GM12878 (cell line): ENCODE measurements at places on chromosomes 12 and 14.
A peak's percentile ranks its signal among the peaks of the same experiment; 100 is the strongest.

DNA sequence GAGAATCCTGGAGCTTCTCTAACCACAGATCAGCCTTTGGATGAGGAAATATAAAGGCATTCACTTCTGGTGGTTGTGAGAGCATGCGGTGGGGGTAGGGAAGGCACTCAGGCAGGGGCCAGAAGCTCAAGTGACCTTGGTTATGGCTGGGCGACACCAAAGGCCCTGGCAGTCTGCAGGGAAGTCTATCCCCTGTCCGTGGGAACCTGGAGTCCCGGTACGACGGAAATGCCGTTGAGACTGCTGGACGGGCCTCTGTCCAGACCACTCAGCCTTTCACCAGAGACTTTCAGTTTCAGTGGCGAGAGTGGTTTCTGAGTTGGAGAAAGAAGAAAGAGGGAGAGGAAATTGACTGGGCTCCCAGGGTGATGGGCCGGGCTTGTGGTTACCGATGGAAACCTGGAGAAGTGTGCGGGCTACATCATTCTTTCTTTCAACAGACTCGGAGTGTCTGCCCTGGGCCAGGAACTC, 20.9 kb downstream of the ISCA2 start:
- DNase-seq = no peak

DNA sequence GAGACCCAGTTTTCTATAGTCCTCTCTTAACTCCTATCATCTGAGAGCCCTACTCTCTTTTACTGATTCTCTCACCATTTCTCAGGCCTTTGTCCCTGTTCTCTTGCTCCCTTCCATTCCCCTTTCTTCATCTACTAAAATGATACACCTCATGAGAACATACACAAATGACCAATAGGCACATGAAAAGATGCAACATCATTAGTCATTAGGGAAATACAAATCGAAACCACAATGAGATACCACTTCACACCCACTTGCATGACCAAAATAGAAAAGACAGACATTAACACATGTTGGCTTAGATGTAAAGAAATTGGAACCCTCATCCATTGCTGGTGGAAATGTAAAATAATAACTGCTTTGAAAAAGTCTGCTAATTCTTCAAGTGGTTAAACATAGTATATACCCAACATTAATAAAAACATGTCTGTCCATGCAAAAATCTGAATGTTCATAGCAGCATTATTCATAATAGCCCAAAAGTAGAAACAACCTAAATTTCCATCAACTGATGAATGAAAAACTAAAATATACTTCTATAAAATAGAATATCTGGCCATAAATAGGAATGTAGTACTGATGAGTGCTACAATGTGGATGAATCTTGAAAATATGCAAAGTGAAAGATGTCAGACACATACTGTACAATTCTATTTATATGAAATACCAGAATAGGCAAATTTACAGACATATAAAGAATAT, 66.0 kb downstream of the DENND5B start:
- peak; percentile 67 for DNase-seq

DNA sequence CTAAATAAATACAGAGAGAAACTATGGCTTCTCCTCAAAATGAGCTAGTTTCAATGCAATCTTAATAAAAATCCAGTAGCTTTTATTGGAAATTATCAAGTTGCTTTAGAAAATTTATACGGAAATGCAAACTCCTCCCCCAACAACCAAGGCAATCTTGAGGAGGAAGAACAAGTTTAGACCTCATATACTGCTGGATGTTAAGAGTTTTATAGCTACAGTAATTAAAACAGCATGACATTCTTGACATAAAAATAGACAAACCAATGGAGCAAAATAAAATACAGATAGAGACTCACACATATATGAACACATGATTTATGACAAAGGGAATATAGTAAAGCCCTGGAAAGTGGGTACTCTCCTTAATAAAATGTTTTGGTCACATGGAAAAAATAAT, 368.7 kb downstream of the C12orf75 start:
- DNase-seq = no peak

- DNase-seq = no peak
Observed at GRCh38 chr12:107411792-107412535, 273.6 kb upstream of the PWP1 start.

DNA sequence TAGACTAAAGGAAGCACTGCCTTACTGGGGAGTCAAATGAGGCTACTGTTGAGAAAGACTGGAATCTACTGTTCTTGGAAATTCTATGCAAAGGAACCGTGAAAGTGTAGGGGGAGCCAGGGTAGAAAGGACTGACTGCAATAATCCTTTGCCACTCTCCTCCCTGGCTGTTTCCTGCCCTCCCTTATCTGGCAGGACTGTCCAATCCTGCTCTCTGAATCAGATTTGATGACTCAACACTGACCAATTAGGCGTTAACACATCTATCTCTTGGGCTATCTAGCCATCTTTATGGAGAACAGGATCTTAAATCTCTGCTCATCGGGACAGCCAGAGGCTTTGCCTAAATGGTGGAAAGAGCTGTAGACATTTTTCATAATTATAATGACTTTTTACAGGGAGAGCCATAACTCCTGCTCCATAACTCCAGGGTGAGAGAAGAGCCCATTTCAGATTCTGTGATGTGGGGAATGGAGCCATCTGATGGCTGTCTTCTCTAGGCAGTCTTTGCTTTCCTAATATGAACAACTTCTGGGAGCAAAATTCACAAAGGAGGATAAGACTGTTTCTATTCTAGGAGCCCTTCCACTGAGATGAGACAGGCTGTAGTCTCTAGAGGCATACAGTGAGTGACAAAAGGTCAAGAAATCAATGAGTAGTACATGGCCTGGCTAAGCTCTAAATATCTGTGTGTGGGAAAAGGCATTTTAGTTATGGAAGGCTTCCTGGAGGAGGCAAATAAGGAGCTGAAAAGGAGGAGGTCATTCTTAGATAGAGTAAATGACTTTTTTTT, 68.9 kb upstream of the CISTR start:
- DNase-seq = no peak

GRCh38 chr14:69260190-69260860, 367 bp downstream of the GALNT16 start:
- no peak for DNase-seq

DNA sequence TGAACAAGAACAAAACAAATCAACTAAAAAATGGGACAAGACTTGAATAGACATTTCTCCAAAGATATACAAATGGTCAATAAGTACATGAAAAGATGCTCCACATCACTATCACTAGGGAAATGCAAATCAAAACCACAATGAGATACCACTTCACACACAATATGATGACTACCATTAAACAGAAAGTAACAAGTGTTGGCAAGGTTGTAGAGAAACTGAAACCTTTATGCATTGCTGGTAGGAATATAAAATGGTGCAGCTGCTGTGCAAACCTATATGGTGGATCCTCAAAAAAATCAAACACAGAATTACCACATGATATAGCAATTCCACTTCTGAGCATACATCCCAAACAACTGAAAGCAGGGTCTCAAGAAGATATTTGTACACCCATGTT, 5.2 kb downstream of the SMAGP start:
- DNase-seq = peak; percentile 24

GRCh38 chr12:91813701-91814100, 331.9 kb downstream of the BTG1 start:
- no peak for DNase-seq

DNA sequence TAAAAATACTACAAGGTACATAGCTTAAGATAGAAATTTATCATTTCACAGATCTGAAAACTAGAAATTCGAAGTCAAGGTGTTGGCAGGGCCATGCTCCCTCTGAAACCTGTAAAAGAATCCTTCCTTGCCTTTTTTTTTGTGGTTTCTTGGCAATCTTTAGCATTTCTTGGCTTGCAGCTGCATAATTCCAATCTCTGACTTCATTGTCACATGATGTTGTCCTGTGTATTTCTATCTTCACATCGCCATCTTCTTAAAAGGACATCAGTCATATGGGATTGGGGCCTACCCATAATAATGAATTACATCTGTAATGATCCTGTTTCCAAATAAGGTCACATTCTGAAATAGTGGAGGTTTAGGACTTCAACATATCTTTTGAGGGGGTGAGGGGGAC, 250.4 kb downstream of the TMTC2 start:
- DNase-seq = no peak

DNA sequence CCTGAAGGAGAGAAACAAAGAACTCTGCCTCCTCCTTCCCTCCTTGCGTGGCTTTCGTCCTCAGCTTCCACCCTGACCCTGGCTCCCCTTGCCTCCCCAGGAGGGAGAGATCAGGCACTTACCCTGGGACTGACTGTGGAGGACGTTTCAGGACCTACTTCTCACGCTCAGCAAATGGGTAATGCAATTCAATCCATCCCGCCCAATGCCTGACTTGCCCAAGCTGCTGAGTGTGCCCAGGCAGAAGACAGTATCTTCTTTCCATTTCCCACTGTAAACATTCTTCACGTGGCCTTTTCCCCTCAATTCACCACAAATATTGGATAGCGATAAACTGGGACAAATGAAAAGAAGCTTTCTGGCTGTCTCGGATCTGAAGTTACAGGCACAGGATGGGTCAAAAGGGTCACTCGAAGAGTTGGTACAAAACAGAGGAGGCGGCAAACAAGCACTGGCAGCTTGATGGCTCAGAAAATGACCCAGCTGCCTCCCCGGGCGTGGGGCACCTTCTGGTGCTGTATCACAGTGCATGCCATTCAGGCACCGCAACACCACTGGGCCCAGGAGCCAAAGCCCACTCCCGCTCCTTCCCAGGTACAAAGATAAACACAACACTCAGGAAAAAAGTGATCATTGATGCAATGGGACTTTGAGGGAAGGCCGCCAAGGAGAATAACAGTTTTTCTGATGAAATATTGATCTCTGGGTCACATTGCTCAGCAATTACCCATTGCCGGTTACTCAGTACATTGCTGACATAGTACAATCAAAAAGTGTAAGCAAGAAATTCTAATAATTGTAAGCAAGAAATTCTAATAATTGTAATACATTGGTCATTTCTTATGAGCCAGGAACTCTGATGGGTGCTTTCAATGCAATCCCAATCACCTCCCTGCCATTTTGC, 65.8 kb downstream of the TRIM9 start:
- no peak for DNase-seq

GRCh38 chr12:17296882-17297281, 690.9 kb upstream of the LMO3 start:
- DNase-seq = no peak

- DNase-seq = no peak
Observed at GRCh38 chr12:128337431-128338170, 70.6 kb downstream of the TMEM132C start.

DNA sequence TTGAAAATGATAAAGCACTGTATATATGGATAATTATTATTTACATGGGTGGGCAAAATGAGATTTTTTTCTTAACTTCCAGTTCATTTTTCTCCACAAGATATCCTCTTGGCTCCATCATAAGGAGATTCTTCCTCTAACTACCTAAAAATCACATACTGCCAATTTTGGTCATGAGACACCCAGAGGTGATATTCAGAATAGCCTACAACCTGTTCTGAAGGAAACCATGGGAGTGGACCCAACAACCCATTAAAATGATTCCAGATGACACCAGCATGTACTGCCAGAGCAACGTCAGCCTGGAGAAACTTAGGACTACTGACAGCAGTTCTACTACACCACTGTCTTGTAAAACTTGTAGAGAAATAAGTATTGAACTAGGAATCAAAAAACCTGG, 136.3 kb upstream of the TMPO start:
- no peak for DNase-seq

DNA sequence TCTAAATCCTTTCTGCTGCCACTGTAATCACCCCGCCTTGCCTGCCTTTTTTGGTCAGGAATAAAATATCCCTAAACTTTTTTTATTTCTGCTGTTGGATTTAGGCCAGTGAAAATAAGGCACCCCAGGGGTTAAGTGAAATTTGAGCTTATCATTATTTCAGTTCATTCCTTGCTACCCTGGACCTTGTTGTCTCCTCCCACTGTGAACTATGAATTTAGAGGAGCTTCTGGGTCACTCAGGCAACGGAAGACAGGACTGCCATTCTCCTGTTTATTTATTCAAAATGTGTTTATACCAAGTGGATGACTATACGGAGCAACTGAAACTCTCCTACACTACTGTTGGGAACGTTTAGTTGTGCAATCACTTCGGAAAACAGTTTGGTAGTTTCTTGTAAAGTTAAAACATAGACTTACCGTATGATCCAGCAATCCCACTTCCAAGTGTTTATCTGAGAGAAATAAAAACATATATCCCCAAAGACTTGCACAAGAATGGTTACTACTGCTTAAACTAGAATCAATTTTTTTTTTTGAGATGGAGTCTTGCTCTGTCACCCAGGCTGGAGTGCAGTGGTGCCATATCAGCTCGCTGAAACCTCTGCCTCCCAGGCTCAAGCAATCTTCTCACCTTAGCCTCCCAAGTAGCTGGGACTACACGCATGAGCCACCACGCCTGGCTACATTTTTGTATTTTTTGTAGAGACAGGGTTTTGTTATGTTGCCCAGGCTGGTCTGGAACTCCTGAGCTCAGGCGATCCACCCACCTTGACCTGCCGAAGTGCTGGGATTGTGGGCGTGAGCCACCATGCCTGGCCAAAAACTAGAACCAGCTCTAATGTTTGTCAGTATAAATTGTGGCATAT, 2.3 kb upstream of the TRAFD1 start:
- no peak for DNase-seq

DNA sequence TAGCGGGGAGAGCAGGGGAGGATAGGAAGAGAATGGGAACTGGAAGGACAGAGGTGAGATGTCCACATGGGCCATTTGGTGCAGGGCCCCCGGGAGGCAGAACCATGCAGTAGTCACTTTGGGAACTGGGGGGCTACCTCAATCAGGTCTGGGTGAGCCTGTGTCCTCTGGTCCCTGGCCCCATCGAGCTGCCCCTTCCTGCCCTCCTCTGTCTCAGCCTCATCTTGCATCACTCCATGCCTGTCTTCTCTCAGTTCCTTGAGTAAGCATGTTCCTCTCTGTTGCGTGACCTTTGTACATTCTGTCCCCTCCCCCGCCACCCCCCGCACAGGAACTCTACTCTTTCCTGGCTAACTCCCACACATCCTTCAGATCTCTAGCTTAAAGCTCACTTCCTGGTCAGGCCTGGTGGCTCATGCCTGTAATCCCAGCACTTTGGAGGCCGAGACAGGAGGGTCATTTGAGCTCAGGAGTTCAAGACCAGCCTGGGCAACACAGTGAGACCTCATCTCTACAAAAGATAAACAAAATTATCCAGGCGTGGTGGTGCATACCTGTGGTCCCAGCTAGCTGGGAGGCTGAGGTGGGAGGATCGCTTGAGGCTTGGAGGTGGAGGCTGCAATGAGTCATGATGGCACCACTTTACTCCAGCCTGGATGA, 23.2 kb downstream of the FOS start:
- no peak for DNase-seq

- DNase-seq = no peak
Observed at GRCh38 chr12:51025338-51025835, 797 bp downstream of the SLC11A2 start.

DNA sequence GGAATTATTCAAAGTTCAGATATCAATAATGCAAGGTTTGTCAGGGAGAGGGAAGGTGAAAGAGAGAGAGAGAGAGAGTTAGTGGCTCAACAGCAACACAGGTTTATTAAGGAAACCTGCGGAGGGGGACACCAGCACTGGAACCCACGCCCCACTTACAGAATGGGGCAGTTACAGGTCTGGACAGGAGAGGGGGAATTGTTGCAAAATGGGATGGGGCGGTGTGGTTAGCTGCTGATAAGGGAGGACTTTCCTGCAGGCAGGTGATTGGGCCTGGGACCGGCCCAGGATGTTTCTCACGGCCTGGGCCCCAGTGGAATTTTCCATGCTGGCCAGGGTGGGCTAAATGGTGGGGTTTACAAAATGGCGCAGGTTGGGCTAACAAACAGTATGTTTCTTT, 278.2 kb upstream of the SLC16A7 start:
- DNase-seq = no peak

- no peak for DNase-seq
Observed at GRCh38 chr12:93033948-93034347, 104.9 kb upstream of the EEA1 start.

GRCh38 chr12:76813265-76813664, 49.4 kb downstream of the ZDHHC17 start:
- no peak for DNase-seq
